ENCODE measurements at places on chromosomes 1 and 21.

- DNase-seq: peak; percentile 62
Measured at GRCh38 chr1:211133836-211134669, at the start of gene KCNH1. Gene KCNH1 (minus strand): TSS chr1:211134148. CDS start chr1:211133945, 203 bp downstream.

GRCh38 chr1:235834620-235835019 is 32.1 kb downstream of the LYST start:
- no peak for DNase-seq

GRCh38 chr1:31790140-31790539 is 25.7 kb downstream of the SPOCD1 start:
- DNase-seq: no peak

DNA sequence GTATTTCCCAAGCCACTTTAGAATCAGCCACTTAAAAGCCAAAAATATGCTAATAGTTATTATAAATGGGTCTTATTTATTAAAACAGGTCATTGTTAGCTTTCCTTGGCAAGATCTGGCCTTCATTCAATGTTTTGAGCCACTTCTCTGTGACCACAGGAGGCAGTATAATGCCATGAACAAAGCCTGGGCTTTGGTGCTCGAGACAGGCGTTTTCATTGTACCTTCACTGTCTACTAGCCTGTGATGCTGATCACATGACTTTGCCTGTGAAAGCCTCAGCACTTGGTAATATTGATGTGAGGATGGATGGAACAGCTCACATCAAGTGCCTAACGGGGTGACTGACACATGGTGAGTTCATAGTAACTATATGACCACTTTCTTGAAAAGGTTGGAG is 217.0 kb downstream of the RWDD3 start:
- DNase-seq: no peak

- no peak for DNase-seq
Measured at GRCh38 chr21:15744926-15745325, 15.1 kb downstream of the USP25 start.

GRCh38 chr1:155978325-155978972 is at the start of gene ARHGEF2:
Gene ARHGEF2 (minus strand): TSS chr1:155978547. CDS start chr1:155978427, 120 bp downstream.
- DNase-seq: peak; percentile 69

GRCh38 chr1:214525535-214526019 is 25.8 kb downstream of the PTPN14 start:
- DNase-seq: no peak

Measured in activated T-helper 9 cell treated with anti-CD3 and anti-CD28 coated beads, Interleukin-2, amount 50 U/mL, for 16 hours (primary cell).